ENCODE measurements at places on chromosomes 6 and 20. TPM values are rescaled to one million over a fixed set of nuclear protein-coding genes. Genes with fewer than 3 reads are reported as not detected.

Gene ADGRG6
- 104 TPM for total RNA-seq

Gene PRRT1
- total RNA-seq = not detected

Gene OPN5
- total RNA-seq = not detected

Gene NOX3
- not detected for total RNA-seq

Gene IP6K3
- total RNA-seq = 4.1 TPM

Gene PDE7B
- total RNA-seq = 10.0 TPM

Gene EBF4
- total RNA-seq = not detected

Gene DACT2
- not detected for total RNA-seq

Measured in melanocyte of skin (primary cell).